ENCODE measurements at places on chromosomes 6 and 20.
A peak's percentile ranks its signal among the peaks of the same experiment; 100 is the strongest.

- peak overlapping the region; percentile 100 for H3K27ac ChIP-seq
- no peak for DNase-seq
- peaks cover 13% of the 10 kb centered on the region for H3K36me3 ChIP-seq
- peaks cover 61% of the 10 kb centered on the region for H3K4me1 ChIP-seq
Measured at GRCh38 chr6:158028421-158028820, 46.8 kb downstream of the SYNJ2 start.

DNA sequence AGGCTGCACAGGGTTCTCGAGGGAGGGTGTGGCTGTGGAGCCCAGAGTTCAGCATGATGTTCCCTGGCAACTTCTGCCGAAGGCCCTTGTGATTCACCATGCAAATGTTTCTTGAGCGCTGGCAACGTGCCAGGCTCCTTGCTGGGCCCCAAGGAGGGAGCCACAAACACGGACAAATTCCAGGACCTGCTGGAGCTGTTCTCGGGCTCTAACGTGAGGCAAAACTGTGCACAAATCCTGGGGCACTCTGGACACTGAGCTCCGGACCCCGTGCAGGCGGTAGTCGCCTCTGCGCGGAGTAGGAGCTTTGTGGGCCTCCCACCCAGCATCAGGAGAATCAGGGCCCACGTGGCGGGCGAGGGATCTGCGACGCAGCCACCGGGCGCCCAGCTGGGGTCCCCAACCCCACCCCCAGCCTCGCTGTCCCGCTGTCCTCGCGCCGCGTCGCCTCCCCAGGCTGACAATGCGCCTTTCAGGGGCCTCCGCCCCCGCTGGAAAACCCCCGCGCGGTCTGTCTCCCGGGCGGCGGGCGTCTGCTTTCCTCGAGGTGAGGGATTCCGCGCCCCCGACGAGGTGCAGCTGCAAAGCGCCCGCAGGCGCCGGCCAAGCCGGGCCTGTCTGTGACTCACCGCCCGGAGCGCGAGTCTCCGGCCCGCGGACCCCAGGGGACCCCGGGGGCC, 31.7 kb upstream of the SCUBE3 start:
- peak overlapping the region; percentile 75 for H3K4me3 ChIP-seq
- peak; percentile 77 for DNase-seq
- peaks cover 90% of the 10 kb centered on the region for H3K4me1 ChIP-seq
- H3K36me3 ChIP-seq = no peaks in the 10 kb centered on the region

DNA sequence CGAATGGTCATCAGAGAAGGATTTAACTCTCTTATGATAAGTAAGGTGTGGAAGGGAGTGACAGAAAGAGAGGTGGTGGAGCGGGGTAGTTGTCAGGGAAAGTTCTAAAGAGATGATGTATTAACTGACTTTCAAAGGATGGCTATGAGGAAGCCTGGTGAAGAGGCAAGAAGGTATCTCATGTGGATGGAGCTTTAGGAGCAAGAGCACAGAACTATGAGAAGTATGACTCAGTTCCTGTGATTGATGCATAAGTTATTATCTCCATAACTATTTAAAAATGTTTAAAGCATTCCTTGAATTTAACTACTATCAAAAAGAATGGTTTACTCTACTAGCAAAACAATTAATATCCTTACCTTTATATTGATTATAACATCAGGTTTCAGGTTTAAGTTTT, 28.8 kb downstream of the AK9 start:
- H3K27me3 ChIP-seq = peaks cover 2% of the 10 kb centered on the region
- H3K27ac ChIP-seq = no peak overlapping the region
- H3K4me1 ChIP-seq = peaks cover 26% of the 10 kb centered on the region

DNA sequence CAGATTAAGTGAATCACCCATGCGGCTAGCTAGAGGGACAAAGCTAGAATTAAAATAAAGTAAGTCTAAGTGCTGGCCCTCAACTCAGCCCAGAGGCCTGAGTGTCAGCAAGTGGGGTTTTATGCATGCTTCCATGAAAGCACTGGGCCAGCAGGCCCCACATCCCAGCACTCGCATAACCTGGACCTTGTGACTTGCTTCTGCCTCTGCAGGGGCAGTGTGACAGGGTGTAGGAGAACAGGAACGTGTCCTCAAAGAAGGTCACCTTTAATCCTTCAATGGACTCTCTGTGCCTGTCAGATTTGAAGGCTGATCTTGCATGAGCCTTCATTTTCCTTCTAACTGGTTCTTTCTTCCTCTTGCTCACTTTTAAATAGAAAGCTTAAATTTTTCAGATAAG, 183.4 kb downstream of the ALDH8A1 start:
- H3K4me1 ChIP-seq = no peaks in the 10 kb centered on the region
- no peaks in the 10 kb centered on the region for H3K36me3 ChIP-seq

- no peaks in the 10 kb centered on the region for H3K36me3 ChIP-seq
- H3K27me3 ChIP-seq = no peaks in the 10 kb centered on the region
- no peaks in the 10 kb centered on the region for H3K4me1 ChIP-seq
- H3K4me3 ChIP-seq = no peak overlapping the region
Measured at GRCh38 chr6:126253431-126253830, 86.5 kb upstream of the CENPW start.

DNA sequence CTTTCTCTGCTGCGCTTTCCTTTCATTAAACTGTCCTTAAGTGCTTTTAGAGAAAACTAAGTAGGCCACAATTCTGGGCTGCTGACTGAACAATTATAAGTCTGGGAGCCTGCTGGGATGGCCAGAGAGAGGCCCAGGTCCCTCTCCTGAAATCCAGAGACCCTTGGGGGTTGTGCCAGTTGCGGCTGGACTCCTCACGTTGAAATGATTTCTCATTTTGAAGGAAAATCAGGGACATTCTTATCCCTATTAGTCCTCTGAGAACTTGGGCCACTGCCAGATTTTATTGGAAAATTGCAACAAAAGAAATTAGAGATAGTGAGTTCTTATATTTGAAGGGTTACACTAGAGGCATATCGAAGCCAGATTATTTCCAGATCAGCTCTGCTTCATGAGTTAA, 145.1 kb downstream of the CLIC5 start:
- no peaks in the 10 kb centered on the region for H3K36me3 ChIP-seq
- H3K4me1 ChIP-seq = no peaks in the 10 kb centered on the region
- no peak overlapping the region for H3K27ac ChIP-seq
- DNase-seq = no peak
- no peak overlapping the region for H3K4me3 ChIP-seq

DNA sequence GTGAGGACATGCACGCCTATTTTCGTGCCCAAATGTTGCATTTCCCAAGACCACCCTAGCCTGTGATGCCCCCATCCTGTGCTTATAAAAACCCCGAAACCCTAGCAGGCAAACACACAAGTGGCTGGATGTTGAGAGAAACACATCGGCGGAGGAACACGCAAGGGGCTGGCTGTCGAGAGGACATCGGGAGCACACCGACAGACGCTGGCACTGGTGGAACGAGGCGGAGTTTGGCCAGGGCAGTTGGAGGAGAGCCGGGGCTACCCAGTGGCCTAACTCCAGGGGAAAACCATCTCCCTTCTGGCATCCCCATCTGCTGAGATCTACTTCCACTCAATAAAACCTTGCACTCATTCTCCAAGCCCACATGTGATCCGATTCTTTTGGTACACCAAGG, 225.9 kb upstream of the GRIK2 start:
- peaks cover 6% of the 10 kb centered on the region for H3K27me3 ChIP-seq
- H3K4me1 ChIP-seq = no peaks in the 10 kb centered on the region
- no peak for DNase-seq

GRCh38 chr6:5710516-5710915, 296.2 kb downstream of the NRN1 start:
- no peak overlapping the region for H3K4me3 ChIP-seq
- H3K27ac ChIP-seq = no peak overlapping the region
- peaks cover 2% of the 10 kb centered on the region for H3K36me3 ChIP-seq
- peaks cover 3% of the 10 kb centered on the region for H3K27me3 ChIP-seq
- H3K4me1 ChIP-seq = no peaks in the 10 kb centered on the region

- peak; percentile 58 for DNase-seq
- peaks cover 12% of the 10 kb centered on the region for H3K4me1 ChIP-seq
- peaks cover 6% of the 10 kb centered on the region for H3K27me3 ChIP-seq
- H3K4me3 ChIP-seq = peak overlapping the region; percentile 64
- H3K27ac ChIP-seq = 0 out of 2 replicates have a peak overlapping the region, but pooled peaks have one; percentile 51
- peaks cover 3% of the 10 kb centered on the region for H3K36me3 ChIP-seq
Measured at GRCh38 chr20:32457479-32457986, 99.4 kb downstream of the ASXL1 start.

DNA sequence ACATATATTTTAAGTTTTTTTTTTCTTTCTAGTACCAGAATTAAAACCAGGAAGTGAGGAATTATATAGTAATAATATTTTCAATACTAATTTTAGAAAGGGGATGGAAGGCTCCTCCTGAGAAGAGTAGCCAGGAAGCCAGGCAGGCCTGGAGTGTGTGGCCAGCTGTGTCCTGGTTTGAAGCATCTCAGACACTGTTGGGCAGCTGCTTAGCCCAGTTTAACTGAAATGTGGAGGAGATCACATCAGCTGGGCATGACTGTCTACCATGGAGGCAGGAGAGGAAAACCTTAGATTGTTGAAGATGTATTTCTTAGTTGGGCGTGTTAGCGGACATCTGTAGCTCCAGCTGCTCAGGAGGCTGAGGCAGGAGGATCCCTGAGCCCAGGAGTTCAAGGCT, 142.2 kb downstream of the ARID1B start:
- no peak for DNase-seq
- no peak overlapping the region for H3K4me3 ChIP-seq
- H3K27ac ChIP-seq = no peak overlapping the region
- H3K27me3 ChIP-seq = no peaks in the 10 kb centered on the region
- peaks cover 40% of the 10 kb centered on the region for H3K4me1 ChIP-seq

DNA sequence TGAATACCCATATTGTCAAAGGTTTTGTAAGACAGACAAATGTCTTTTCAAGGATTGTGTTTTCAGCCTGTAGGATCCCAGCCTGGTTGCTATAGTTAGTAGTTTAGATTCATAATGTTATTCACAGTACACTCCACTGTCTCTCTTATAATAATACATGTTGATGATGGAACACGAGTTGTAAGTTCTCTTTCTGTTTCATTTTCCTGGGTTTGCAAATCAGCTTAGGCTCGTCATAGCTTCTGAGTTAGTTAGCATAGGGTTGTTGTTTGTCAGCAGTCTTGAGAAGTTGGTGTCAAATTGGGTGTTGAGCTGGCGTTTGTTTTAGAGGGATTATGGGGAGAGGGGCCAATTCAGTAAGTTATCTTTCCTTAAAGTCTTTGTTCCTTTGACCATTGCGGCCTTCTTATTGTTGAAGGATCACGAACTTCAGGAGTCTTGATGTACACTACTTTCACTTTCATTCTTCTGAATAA, 45.8 kb downstream of the QKI start:
- H3K27me3 ChIP-seq = no peaks in the 10 kb centered on the region
- peaks cover 48% of the 10 kb centered on the region for H3K36me3 ChIP-seq
- DNase-seq = no peak
- peak overlapping the region; percentile 65 for H3K27ac ChIP-seq

DNA sequence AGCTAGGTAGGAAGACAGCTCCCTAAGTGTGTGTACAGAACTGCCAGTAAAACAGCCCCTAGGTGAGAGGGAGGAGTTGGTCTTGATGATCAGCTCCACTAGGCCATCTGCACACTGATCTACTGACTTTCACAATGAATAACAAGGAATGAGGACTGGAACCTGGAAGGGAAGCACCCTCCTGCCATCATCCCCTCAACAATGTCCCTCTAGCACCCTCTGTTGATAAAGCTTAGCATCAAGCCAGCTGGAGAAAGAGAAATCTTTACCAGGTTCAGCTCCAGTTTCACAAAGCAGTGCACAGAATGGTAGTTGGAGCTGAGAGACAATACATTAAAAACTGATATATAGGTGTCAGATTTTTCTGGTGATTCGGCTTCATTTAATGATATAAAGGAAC, 57.2 kb upstream of the IRAK1BP1 start:
- no peak overlapping the region for H3K4me3 ChIP-seq
- peaks cover 3% of the 10 kb centered on the region for H3K27me3 ChIP-seq
- no peak overlapping the region for H3K27ac ChIP-seq
- DNase-seq = peak; percentile 46
- no peaks in the 10 kb centered on the region for H3K36me3 ChIP-seq

DNA sequence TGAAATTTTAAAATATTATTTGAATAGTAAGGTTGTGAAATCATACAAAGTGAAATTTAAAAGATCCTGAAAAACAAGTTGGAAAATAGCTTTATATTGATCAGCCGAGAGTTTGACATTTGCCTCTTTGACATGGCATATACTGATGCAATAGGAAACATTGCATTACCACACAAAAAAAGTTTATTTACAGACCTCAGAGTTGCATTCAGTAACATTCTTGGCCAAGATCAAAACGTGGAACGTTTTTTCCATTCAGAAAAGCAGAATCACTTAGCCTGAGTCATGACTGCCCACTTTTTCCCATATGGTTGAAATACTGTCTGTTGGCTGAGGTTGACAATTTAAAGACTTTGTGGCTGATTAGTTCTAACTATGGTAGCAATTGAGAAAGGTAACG, 55.1 kb upstream of the BACH2 start:
- H3K27ac ChIP-seq = no peak overlapping the region
- H3K4me1 ChIP-seq = no peaks in the 10 kb centered on the region

DNA sequence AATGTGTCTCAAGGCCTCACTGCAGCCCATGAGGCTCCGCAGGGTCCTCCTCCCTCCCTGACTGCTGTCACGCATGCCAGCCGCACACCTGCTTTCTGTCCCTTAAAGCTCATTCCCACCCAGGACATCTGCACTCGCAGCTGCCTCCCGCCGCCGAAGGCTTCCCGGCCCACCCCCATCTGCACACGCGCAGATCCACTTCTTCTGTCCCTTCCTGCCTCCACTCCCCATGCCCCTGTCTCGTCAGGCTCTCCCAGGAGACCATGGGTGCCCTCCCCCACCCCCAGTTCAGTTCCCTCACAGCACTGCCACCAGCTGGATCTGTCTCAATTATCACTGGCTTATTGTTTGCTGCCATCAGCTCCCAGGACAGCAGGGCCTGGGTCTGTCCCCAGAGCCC, 63.0 kb downstream of the RIPOR3 start:
- H3K27ac ChIP-seq = no peak overlapping the region
- no peak for DNase-seq
- peaks cover 8% of the 10 kb centered on the region for H3K27me3 ChIP-seq
- no peak overlapping the region for H3K4me3 ChIP-seq

- no peaks in the 10 kb centered on the region for H3K36me3 ChIP-seq
- DNase-seq = no peak
- H3K27ac ChIP-seq = no peak overlapping the region
- peaks cover 10% of the 10 kb centered on the region for H3K4me1 ChIP-seq
Measured at GRCh38 chr20:63966944-63967322, 2.8 kb downstream of the ZNF512B start.

DNA sequence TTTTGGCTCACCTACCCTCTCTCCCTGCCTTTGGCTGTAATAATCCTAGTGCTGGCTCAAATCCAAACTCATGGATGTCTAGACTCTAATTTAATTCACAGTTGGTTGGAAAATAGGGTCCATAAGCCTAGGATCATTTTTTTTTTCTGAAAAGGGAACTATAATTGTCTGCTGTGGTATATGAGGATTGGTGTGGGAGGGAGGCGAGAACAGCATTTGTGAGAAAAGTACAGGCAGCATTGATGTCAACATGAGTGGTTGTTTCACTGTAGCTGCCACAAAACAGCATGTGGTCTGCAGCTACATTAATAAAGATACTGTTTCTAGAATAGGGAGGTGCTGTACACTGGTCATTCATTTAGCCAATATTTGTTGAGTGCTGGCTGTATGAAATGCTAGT, 18.6 kb upstream of the POLR1H start:
- DNase-seq = no peak
- no peak overlapping the region for H3K4me3 ChIP-seq
- no peak overlapping the region for H3K27ac ChIP-seq
- peaks cover 28% of the 10 kb centered on the region for H3K4me1 ChIP-seq
- H3K36me3 ChIP-seq = no peaks in the 10 kb centered on the region
- no peaks in the 10 kb centered on the region for H3K27me3 ChIP-seq

- DNase-seq = no peak
- no peaks in the 10 kb centered on the region for H3K4me1 ChIP-seq
- H3K27me3 ChIP-seq = peaks cover 8% of the 10 kb centered on the region
- no peak overlapping the region for H3K4me3 ChIP-seq
- H3K27ac ChIP-seq = no peak overlapping the region
- no peaks in the 10 kb centered on the region for H3K36me3 ChIP-seq
Measured at GRCh38 chr6:15096894-15097837, 148.7 kb upstream of the JARID2 start.
